Ovary (tissue), 10 donors: ENCODE measurements at places on chromosomes 4 and X. TPM values are rescaled to one million over a fixed set of nuclear protein-coding genes. Genes with fewer than 3 reads are reported as not detected.

PPAT gene
- 14.3 TPM for total RNA-seq

- no peak for DNase-seq
These were observed 49.7 kb upstream of the IGFBP7 start for GRCh38 chr4:57159866-57160265.

GRCh38 chrX:110734271-110734670 is 61.3 kb downstream of the CHRDL1 start:
- no peak for DNase-seq

DNA sequence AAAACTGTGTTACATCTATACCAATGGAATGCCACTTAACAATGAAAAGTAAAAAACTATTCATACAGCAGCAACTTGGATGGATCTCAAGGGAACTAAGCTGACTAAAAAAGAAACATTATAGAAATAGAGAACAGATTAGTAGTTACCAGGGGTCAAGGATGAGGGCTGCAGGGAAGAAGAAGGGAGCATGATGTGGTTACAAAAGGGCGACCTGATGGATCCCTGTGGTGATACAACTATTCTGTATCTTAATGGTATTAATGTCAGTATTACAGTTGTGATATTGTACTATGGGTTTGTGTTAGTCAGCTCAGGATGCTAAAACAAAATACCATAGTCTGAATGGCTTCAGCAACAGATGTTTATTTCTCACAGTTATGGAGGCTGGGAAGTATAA is 190.7 kb downstream of the ZNF674 start:
- DNase-seq, result no peak

- peak; percentile 58 for DNase-seq
These were observed 196.0 kb upstream of the PSAPL1 start for GRCh38 chr4:7630568-7631287.

DNA sequence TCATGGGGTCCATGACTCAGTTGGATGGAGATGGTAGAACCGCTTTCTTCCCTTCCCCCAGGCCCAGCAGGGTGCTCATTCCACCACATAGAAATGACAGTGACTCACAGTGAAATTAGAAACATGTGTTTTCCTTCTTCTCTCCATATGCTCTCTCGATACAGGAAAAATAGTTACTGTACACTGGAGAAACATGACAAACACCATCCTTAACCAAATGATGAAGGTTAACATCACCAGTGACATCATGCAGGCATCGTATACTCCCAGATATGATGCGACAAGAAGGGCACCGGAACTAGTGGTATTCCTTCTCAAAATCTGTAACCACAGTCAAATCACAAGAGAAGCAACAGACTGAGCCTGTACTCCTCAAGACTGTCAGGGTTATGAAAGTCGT is 11.7 kb upstream of the RAB40A start:
- no peak for DNase-seq

GRCh38 chr4:13543839-13544605 is at the start of gene NKX3-2:
Gene NKX3-2 (minus strand): TSS chr4:13544508. CDS start chr4:13544414, 94 bp downstream.
- no peak for DNase-seq

DNA sequence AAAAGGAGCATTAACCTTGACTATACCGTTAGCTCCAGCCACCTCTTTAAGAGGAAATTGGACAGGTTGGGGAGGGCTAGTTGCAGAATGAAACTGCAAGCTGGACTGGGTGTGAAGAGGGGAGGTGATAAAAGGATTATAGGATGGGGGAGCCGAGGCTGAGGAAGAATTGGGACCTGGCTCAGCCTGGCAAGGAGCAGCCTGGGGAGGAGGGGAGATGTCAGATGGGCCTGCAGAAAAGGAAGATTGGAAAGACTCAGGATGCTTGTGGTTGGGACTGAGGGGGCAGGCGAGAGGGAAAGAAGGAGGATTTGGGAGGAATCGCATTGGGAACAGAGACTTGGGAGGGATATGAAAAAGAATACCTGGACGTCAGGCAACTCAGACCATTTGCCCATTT is 351.7 kb downstream of the PPP3CA start:
- no peak for DNase-seq

FABP2 gene
- not detected for total RNA-seq

GRCh38 chr4:25908491-25908901 is 5.5 kb upstream of the SMIM20 start:
- no peak for DNase-seq

GRCh38 chrX:43313035-43313434 is 343.1 kb upstream of the MAOA start:
- DNase-seq, result no peak

DNA sequence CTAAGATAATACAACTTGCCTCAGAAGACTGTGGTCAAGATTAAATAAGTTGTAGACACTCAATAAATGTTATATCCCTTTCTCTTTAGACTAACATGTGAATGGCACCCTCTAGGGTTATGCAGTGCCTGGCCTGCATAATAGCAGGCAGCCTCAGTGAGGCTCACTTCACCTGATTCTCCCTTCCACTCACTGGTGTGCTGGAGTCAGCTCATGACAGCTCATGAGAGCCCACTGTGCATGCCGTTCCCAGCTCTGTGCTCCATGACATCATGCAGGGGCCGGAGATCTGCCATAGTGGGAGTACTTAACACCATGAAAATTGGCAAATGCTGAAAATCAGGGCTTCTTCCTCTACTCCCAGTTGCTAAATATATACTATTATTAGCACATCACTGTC is 64.5 kb downstream of the TEC start:
- DNase-seq, result no peak

SPANXB1 gene
- total RNA-seq, result not detected

TLR10 gene
- 0.30 TPM for total RNA-seq
